ENCODE measurements at places on chromosomes 5 and 9.

DNA sequence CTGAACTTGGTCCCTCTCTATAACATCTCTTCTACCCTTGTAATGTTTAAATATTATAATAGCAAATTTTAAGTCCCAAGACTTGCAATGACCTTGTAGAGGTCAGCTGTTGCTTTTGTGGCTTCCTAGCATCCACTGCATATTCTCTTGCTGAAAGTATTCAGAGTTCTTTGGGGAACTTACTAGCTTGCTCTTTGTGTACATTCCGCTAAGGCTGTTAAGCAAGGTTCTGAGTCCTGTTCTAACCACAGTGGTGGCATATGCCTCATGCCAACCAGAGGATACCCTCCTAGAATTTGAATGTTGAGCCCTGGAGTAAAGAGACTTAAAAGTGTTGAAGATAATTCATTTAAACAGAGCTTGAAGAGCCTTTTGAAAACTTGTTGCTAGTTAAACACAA is 570.9 kb downstream of the TLE1 start:
- no peak for DNase-seq

DNA sequence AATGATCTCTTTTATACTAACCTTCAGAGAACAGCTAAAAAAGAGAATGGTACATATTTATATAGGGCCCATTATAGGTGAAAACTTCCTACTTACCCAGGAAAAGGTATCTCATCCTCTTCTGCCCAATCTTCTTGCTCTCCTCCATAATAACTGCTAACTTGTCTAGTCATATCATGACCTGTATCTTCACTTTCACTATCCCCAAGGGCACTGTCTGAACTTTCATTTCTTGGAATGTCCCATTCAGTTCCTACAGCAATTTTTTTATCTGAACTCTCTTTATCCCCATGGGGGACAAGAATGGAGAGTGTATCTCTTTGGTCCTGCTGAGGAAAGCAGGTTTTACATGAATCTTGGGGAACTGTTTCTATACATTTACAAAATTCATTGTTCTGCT is 36.4 kb upstream of the RAPGEF6 start:
- no peak for DNase-seq

- DNase-seq = peak; percentile 93
These were observed 556 bp upstream of the CDK9 start for GRCh38 chr9:127785023-127785932.

GRCh38 chr9:133971981-133972941 is 19.9 kb downstream of the VAV2 start:
- no peak for DNase-seq

- DNase-seq = no peak
These were observed 184.0 kb downstream of the PBX3 start for GRCh38 chr9:125931211-125931610.

DNA sequence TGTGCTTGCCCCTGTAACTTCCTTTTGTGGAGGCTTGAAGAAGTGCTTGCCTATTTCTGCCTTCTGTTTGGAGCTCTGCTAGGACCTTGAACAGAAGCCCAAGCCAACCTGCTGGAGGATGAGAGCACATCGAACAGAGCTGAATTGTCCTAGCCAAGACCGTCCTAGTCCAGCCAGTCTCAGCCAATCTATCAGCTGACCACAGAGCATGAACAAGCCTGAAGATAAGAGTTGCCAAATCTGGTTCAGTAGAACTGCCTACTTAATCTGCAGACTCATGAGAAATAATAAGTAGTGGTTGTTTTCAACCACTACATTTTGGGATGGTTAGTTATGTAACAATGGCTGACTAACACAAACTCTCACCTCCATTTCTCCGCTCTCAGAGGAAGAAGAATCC is 4.4 kb upstream of the SNX2 start:
- DNase-seq = no peak

- DNase-seq = no peak
These were observed 2.8 kb upstream of the IL33 start for GRCh38 chr9:6212722-6213375.

DNA sequence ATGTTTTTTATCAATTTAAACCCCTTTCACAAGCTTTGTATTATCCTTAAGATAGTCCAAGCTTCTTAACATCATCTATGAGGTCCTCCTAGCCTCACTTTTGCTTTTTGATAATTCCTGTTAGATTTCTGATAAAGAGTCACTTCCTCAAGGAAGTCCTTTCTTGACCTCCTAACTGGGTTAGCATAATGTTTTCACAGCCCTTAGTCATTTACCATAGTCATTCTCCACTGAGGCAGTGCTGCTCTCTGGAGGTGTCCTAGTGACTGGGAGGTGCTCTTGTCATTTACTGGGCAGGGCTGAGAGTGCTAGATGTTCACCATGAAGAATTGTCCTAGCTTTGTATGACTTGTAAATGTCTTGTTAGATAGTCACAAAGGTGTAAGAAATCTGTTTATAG is 26.4 kb downstream of the TNPO1 start:
- DNase-seq = no peak

GRCh38 chr5:177473443-177474001 is at the start of gene DBN1:
Gene DBN1 (minus strand): TSS chr5:177473634. CDS start chr5:177473521, 113 bp downstream.
- no peak for DNase-seq

DNA sequence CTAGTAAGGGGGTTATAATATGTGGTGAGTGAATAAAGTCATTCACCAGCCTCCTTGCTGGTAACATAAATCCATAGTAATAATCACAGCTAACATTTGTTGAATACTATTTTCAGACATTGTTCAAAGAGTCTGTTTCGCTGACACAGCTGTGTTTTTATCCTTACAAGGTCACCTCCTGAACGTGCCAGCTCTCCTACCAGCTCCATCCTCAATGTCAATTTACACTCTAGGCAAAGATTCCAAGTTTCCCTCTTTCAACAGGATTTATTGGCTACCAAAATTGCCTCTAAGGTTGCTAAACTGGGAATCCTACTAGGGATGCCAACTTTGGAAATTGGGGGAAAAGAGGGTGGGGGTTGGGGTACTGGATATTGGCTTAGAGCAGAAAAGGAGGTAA is 30.7 kb upstream of the SMC5 start:
- no peak for DNase-seq

- DNase-seq = no peak
These were observed 764 bp upstream of the GRIN1 start for GRCh38 chr9:137138058-137138721.

Measured in CD4-positive, alpha-beta T cell treated with Interleukin-21 for 1 hour (primary cell).